ENCODE measurements at places on chromosomes 4 and X. TPM values are rescaled to one million over a fixed set of nuclear protein-coding genes. Genes with fewer than 3 reads are reported as not detected.

RAB41 gene
- not detected for total RNA-seq

DKC1 gene
- total RNA-seq = 72.6 TPM

CA5B gene
- 3.5 TPM for total RNA-seq

ETDB gene
- not detected for total RNA-seq

SPIN4 gene
- total RNA-seq = 2.2 TPM

NSUN7 gene
- total RNA-seq = 0.21 TPM

TMEM175 gene
- 7.6 TPM for total RNA-seq

NALF2 gene
- 0.04 TPM for total RNA-seq

NPY1R gene
- total RNA-seq = 0.14 TPM

ARMCX4 gene
- total RNA-seq = 4.6 TPM

PPP1R2C gene
- not detected for total RNA-seq

TADA2B gene
- 12.0 TPM for total RNA-seq

GPR173 gene
- 2.7 TPM for total RNA-seq

TKTL2 gene
- not detected for total RNA-seq

FATE1 gene
- total RNA-seq = not detected

TCP11X1 gene
- not detected for total RNA-seq

GJB1 gene
- not detected for total RNA-seq

BEND2 gene
- total RNA-seq = not detected

ATOH1 gene
- total RNA-seq = not detected

FREM3 gene
- 0.18 TPM for total RNA-seq

HSFX2 gene
- 0.21 TPM for total RNA-seq

TAF7L gene
- 1.2 TPM for total RNA-seq

FAM90A26 gene
- not detected for total RNA-seq

AFP gene
- total RNA-seq = not detected

FAM184B gene
- total RNA-seq = not detected

GRIPAP1 gene
- total RNA-seq = 22.9 TPM

PDE5A gene
- total RNA-seq = 6.4 TPM

MAB21L2 gene
- total RNA-seq = 0.32 TPM

ZCCHC18 gene
- total RNA-seq = 0.88 TPM

SPANXA1 gene
- not detected for total RNA-seq

FAM241A gene
- total RNA-seq = 12.2 TPM

ADRA2C gene
- not detected for total RNA-seq

MAMLD1 gene
- 0.67 TPM for total RNA-seq

FAM53A gene
- 2.0 TPM for total RNA-seq

TMEM31 gene
- total RNA-seq = not detected

KCND1 gene
- 0.13 TPM for total RNA-seq

SORBS2 gene
- 46.2 TPM for total RNA-seq

HAND2 gene
- 8.6 TPM for total RNA-seq

TRPC5OS gene
- total RNA-seq = not detected

ANKRD50 gene
- 91.9 TPM for total RNA-seq

TMEM154 gene
- total RNA-seq = 9.1 TPM

PABPC1L2A gene
- not detected for total RNA-seq

CFAP47 gene
- total RNA-seq = not detected

CPZ gene
- total RNA-seq = not detected

CCNA2 gene
- total RNA-seq = 110 TPM

ARHGAP10 gene
- total RNA-seq = 28.8 TPM

MMRN1 gene
- 1,534 TPM for total RNA-seq

STK26 gene
- total RNA-seq = 0.33 TPM

PNMA3 gene
- total RNA-seq = under 0.01 TPM

Measured in pulmonary artery endothelial cell (primary cell).